Activated CD4-positive, alpha-beta T cell treated with anti-CD3 and anti-CD28 coated beads, Interleukin-2, amount 50 U/mL, for 48 hours (primary cell): ENCODE measurements at places on chromosomes 16 and 17.

DNA sequence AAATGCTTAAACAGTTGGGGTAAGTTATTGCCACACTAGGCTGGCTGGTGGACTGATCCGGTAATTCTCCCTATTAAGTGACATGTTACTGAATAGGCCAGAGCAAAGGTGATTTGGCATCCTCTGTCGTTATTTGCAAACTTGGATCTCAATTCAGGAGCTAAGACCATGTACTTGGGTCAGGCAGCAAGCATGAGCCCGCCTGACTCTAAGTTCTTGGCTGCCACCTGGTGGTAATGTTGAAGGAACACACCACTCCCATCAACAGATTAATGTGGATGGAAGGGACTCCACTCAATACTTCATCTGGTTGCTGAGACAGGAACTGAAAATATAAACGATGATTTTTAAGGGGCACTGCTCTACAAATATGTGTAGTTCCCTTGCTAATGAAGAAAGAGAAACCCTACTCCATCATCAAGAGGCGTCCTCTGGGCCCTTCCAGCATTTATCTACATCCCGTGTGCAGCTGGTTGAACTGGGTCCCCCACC lies 70.8 kb downstream of the EMP2 start:
- peak; percentile 61 for DNase-seq

GRCh38 chr17:7352503-7352889 lies 534 bp downstream of the KCTD11 start:
- no peak for DNase-seq

- no peak for DNase-seq
Measured at GRCh38 chr17:40598301-40598618, 33.0 kb upstream of the CCR7 start.

DNA sequence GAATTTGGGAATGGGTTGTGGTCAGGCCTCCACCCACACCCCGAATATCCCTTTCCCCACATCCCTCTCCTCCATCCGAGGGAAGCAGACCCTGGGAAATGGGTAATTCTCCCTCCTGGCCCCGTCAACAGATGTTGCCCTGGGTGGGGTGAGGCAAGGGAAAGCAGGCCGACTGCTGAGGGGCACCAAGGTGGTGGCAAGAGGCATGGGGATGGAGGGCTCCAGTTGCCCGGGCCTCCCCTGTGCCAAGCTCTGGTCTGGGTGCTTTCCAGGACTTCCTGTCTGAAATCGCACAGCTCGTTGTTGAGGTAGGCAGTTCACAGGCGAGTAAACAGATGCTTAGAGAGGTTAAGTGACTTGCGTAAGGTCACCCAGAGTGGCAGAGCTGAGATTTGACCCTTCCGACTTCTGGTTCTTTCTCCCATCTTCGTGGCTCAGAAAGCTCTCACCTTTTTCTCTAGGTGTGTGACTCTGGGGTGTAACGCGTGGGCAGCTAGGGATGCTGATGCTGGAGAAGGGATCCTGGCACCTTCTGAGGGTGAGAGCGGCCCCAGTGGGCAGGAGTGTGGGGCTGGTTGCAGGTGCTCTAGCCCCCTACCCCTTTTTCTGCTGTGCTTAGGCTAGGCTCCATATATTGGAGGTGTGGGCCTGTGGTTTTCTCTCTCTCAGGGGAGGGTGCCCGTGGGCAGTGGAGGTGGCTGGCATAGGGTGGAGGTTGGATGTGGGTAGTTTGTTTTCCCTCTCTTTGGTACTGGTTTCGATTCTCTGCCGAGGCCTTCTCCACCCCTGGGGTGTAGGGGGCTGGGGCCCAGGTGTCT lies 17.2 kb downstream of the RARA start:
- peak; percentile 47 for DNase-seq

- DNase-seq, result no peak
Measured at GRCh38 chr17:59435238-59435637, 103.8 kb downstream of the YPEL2 start.

DNA sequence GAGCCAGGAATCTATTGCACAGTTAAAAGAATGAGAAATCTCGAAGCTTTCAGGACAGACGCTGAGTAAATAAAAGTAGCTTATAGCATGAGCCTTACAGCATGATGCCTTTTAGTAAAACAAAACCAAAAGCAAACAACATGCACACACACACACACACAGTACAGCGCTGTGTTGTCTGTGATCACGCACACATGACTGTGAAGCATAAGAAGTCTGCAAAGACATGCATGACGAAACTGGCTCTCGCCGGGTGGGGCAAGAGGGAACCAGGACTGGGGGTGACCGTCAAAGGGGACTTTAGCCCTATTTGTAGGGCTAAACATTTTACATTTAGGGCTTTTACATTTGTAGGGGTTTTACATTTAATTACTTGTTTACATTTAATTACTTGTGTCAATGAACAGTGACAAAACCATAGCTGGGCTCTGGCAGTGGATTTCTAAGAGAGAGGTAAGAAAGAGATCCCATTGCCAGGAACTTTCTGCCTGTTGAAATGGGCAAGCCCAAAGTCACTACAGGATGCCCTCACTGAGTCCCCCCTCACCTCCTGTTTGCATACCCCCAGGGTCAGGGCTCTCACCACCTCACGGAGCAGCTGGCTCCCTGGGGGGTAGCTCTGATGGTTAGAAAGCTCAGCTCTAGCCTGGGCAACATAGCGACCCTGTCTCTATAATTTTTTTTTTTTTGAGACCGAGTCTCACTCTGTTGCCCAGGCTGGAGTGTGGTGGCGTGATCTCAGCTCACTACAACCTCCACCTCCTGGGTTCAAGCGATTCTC lies 2.0 kb upstream of the TNFRSF13B start:
- DNase-seq, result no peak

- DNase-seq, result no peak
Measured at GRCh38 chr17:40777971-40778370, 4.4 kb downstream of the KRT27 start.

DNA sequence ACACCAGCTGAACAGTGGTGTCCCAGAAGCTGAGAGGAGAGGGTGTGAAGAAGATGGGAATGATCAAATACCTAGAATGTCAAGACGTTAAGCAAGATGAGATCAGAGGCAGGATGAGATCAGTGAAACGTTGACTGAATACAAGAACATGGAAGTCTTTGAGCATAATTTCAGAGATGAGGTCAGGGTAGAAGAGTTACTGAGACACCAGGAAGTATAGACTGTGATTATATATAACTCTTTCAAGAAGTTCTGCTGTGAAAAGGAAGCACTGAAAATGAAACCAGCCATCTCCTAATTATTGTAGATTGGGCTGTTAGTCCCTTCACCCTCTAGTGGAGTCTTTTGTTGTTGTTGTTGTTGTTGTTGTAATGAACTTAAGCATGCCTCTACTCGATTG lies 9.1 kb downstream of the SHCBP1 start:
- no peak for DNase-seq

- no peak for DNase-seq
Measured at GRCh38 chr17:17059301-17059890, 17.1 kb downstream of the MPRIP start.

- no peak for DNase-seq
Measured at GRCh38 chr16:4231367-4231766, 10.5 kb downstream of the SRL start.

DNA sequence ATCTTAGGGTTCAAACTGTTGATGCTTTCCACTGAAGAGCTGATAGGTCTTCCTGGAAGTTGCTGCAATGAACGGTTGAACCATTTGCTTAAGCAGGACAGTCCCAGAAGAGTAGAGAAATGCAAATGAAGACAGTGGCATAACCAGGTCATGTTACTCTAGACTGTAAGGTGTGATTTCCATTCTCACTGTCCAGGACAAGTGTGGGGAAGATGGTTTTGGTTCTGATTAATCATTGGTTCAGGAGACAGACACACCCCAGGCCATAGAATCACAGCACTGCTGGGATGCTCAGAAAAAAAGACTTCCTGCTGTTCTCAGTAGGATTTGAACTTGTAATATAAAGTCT lies 34.8 kb upstream of the XYLT2 start:
- no peak for DNase-seq

DNA sequence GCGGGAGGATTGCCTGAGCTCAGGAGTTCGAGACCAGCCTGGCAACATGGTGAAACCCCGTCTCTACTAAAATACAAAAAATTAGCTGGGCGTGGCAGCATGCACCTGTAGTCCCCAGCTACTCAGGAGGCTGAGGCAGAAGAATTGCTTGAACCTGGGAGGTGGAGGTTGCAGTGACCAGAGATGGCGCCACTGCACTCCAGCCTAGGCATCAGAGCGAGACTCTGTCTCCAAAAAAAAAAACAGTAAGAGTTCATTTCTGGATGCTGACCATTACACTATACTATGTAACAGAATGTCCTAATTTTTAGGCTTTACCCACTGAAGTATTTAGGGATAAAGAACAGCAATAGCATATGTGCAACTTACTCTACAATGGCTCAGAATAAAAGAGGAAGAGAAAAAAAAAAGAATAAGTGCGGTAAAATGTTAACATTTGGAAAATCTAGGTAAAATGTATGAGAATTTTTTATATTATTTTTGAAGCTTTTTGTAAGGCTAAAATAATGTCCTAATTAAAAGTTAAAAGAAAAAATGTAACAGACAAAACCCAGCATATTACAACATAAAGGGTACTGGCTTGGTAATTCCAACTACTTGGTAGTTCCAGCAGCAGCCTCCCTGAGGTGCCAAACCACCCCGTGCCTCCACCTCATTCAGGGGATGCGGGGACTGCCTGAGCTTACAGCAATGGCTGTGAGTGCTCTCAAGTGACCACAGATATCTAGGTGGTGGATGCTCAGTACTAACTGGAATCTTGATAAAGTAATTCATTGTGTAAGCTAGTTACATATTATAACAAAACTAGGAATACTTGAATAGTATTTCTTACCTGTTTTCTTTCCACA lies 10.9 kb downstream of the COPS3 start:
- peak; percentile 42 for DNase-seq

GRCh38 chr17:5527601-5528250 lies 41.4 kb downstream of the MIS12 start:
- DNase-seq, result no peak

DNA sequence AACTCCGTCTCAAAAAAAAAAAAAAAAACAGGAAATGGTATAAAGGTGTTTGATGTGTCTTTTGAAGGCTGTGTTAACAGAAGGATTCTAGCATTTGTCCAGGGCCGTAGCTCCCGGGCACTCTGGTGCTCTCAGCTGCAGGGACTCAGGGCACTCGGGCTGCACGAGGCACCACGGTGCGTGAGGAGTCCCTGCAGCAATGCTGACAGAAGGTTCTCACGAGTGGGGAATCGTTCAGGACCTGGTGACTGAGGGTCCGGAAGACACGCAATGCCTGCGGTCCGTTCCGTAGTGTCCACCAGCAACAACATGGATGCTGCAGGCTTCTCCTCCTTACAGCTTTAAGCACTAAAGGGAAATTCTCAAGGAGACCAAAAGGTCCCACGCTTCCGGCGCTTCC lies 12.6 kb upstream of the FAAP100 start:
- no peak for DNase-seq

- no peak for DNase-seq
Measured at GRCh38 chr17:64058621-64059020, 38.2 kb upstream of the ICAM2 start.

- no peak for DNase-seq
Measured at GRCh38 chr17:36979565-36979941, 30.8 kb downstream of the AATF start.

DNA sequence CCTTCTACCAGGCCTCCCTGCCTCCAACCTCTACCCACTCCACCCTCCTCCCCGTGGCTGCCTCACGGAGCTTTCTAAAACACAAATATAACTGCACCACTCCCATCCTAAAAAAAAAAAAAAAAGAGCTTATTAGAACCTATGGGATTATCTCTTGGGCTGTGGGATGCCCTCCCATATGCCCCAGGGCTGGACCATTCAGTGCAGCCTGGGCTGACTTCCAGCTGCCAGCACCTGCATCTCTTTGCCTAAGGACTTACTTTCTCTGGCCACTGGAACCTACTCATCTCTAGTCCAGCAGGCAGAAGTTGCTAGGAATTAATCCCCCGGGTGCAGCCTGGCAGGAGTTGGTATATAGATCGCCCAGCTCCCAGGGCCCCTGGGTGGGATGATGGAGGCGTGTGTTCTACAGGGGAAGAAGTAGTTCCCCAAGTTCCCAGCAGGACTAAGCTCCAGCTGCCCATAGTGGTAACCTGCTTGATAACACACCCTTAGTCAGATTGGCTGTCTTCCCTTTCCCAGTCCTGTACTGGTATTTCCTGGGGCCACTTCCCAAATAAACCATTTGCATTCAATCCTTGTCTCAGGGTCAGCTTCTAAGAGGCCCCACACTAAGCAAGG lies 10.3 kb downstream of the MPP3 start:
- DNase-seq, result no peak
